ENCODE measurements at places on chromosomes 4 and X. TPM values are rescaled to one million over a fixed set of nuclear protein-coding genes. Genes with fewer than 3 reads are reported as not detected.

DNA sequence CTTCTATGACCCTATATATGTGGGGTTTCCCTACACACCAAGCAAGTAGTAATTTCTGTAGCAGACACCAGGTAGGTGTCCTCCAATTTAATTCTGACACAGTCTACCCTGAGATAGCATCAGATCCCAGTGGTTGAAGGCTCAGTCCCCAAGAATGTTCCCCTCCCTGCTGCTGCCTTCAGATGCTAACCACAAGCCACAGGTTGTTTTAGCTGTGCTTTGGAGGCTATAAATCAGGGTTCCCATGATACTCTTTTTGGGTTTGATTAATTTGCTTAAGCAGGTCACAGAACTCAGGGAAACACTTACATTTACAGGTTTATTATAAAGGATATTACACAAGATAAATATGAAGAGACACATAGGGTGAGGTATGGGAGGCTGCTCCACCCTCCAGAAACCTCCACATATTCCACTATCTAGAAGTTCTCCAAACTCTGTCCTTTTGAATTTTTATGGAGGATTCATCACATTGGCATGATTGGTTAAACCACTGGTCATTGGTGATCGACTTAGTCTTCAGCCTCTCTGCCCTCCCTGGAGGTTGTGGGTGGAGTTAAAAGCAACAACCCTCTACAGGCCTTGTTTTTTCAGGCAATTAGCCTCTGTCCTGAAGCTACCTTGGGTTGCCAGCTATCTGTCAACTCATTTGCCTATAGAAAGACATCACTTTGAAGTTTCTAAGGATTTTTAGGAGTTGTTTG is 50.8 kb downstream of the GRIA2 start:
- H3K27me3 ChIP-seq, result no peaks in the 10 kb centered on the region
- no peak for DNase-seq
- no peak overlapping the region for H3K4me3 ChIP-seq
- no peak overlapping the region for H3K27ac ChIP-seq
- no peaks in the 10 kb centered on the region for H3K36me3 ChIP-seq

GRCh38 chrX:50586407-50586806 is 115.8 kb upstream of the DGKK start:
- no peak for DNase-seq
- H3K27ac ChIP-seq, result no peak overlapping the region
- no peak overlapping the region for H3K4me3 ChIP-seq
- no peaks in the 10 kb centered on the region for H3K27me3 ChIP-seq
- no peaks in the 10 kb centered on the region for H3K36me3 ChIP-seq

DNA sequence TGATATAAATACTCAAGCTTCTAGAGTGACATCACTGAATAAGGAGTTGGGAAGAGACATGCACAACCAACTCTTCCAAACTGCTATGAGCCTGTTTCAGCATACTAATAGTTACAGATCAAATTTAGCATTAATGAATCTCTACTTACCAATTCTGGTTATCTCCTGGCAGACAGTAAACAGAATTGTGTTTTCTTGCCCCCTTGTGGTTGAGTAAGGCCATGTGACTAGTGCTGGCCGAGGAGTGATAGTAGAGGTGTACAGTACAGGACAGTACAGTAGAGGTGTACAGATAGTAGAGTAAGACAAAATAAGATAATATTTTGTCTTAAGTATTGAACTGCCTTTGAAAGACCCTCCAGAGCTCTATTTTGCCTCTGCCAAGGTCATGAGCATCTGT is 681.4 kb downstream of the GABRG1 start:
- no peaks in the 10 kb centered on the region for H3K36me3 ChIP-seq
- H3K27ac ChIP-seq, result no peak overlapping the region
- no peaks in the 10 kb centered on the region for H3K27me3 ChIP-seq
- no peak overlapping the region for H3K4me3 ChIP-seq
- DNase-seq, result no peak

- H3K36me3 ChIP-seq, result no peaks in the 10 kb centered on the region
- no peaks in the 10 kb centered on the region for H3K27me3 ChIP-seq
- H3K27ac ChIP-seq, result no peak overlapping the region
Observed at GRCh38 chr4:155509555-155509954, 132.8 kb upstream of the MAP9 start.

- no peak overlapping the region for H3K27ac ChIP-seq
- peaks cover 13% of the 10 kb centered on the region for H3K4me1 ChIP-seq
- no peaks in the 10 kb centered on the region for H3K27me3 ChIP-seq
- DNase-seq, result no peak
Observed at GRCh38 chr4:7974425-7974824, 34.8 kb upstream of the AFAP1 start.

GRCh38 chrX:24928114-24928513 is 87.7 kb downstream of the ARX start:
- no peaks in the 10 kb centered on the region for H3K36me3 ChIP-seq
- no peak overlapping the region for H3K4me3 ChIP-seq
- H3K27me3 ChIP-seq, result no peaks in the 10 kb centered on the region
- no peak overlapping the region for H3K27ac ChIP-seq

Gene DCK
- 15.7 TPM for total RNA-seq

Gene CXCL1
- total RNA-seq, result 0.69 TPM

Gene HSFX4
- not detected for total RNA-seq

Gene SERTM2
- 0.58 TPM for total RNA-seq

Gene GPR119
- not detected for total RNA-seq

Data from H1 (cell line).